ENCODE measurements at places on chromosomes 2 and 18.

- DNase-seq, result no peak
Observed at GRCh38 chr2:195695002-195695631, 38.1 kb downstream of the SLC39A10 start.

- DNase-seq, result no peak
Observed at GRCh38 chr2:1079873-1080799, 129.5 kb downstream of the SNTG2 start.

- no peak for DNase-seq
Observed at GRCh38 chr2:18047896-18048657, 169.6 kb downstream of the KCNS3 start.

GRCh38 chr2:104704496-104705245 is 149.2 kb upstream of the POU3F3 start:
- no peak for DNase-seq

GRCh38 chr2:34070196-34070595 is 471.1 kb upstream of the FAM98A start:
- DNase-seq, result no peak

DNA sequence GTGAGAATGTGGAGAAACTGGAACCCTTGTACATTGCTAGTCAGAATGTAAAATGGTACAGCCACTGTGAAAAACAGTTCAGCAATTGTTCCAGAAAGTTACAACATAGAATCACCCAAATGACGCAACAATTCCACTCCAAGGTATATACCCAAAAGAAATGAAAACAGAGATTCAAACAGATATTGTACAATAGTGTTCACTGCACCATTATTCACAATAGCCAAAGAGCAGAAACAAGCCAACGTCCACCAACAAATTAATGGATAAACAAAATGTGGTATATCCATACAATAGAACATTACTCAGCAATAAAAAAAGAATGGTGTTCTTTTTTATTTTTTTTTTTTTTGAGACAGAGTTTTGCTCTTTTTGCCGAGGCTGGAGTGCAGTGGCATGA is 10.9 kb downstream of the CLASP1 start:
- no peak for DNase-seq

DNA sequence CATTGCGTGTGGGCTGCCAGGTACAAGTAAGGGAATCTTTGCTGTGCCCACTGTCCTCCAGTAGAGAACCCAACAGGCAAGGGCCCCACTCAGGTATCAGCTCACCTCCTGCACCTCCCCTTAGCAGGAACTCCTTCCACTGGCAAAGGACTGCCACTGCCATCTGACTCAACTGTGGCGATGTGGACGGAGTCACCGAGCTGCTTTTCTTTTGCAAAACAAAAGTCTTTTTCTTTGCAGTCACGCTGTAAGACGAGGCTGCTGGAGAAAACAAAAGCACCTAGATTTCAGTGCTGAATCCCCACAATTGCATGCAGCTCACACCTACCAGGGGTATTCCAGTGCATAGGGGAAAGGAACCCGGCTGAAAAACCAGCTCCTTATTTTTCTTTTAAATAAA is 7.9 kb downstream of the MTERF4 start:
- DNase-seq, result no peak

GRCh38 chr18:463403-463802 is 37.1 kb downstream of the COLEC12 start:
- DNase-seq, result no peak
